ENCODE measurements at places on chromosomes 11 and 22.

- no peak for DNase-seq
These were observed 61.7 kb downstream of the CHRDL2 start for GRCh38 chr11:74669211-74670160.

- no peak for DNase-seq
These were observed 1018.9 kb downstream of the DLG2 start for GRCh38 chr11:84607975-84608836.

GRCh38 chr11:15580056-15580774 lies 465.5 kb downstream of the INSC start:
- no peak for DNase-seq

DNA sequence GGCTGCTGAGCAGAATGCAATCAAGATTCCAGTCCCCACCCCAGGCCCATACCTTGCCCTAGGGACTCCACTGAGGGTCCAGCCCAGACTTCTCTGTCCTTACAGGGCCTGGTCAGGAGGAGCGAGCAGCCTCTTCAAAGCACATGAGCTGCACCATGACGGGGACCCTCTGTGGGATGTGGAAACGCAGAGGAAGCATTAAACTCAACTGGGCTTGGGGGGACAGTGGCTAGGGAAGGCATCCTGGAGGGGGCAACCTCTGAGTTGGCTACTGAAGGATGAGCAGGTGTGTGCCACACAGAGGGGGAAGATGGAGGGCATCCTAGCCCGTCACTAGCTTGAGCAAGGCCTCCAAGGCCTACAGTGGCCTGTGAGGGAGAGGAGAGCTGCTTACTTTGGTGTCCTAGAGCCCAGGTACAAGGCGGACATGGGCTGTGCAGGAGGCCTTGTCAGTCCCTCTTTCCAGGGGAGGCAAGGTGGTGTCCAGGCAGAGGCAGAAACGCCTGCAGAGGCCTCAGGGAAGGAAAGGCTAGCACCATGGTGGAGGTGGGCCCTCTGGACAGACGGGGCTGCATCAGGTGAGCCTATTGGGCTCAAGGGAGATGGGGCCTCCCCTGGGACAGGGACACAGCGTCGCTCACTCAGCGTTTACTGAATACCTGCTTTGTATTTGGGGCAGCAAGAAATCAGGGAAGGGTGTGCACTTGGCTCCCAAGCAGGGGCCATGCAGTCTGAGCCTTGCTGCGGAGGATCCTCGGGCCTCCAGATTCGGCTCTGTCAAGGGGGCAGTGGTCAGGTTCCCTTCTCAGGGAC lies 14.3 kb downstream of the TTC38 start:
- no peak for DNase-seq

GRCh38 chr11:19512618-19513017 lies 200.0 kb upstream of the NAV2 start:
- no peak for DNase-seq

DNA sequence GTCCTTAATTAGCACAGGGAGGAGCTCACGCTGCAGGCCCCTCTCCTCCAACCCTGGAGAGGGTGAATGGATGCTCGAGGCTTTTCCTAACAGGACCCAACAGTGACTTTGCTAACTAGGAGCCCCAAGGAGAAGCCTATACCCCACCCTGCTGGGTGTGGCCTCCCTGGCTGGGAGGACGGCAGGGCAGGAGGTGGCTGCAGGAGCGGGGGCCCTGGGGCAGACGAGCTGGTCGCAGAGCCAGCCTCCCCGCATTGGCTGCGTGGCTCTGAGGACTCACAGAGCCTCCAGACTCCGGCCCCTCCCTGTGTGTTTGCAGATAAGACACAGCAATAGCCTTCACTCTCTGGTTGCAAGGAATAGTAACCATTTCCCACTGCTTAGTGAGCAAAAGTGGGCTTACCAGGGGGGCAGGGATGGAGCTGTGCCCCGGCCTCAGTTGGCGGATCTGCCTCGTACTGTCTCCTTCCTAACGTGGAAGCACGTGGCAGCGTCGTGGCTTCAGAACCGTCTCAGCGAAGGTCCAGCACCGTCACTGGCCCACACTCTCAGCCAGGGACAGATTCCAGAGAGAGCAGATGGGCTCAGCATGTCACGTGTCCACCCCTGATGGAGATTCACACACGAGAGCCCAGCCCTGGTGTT lies 1087.5 kb downstream of the BRD1 start:
- no peak for DNase-seq

DNA sequence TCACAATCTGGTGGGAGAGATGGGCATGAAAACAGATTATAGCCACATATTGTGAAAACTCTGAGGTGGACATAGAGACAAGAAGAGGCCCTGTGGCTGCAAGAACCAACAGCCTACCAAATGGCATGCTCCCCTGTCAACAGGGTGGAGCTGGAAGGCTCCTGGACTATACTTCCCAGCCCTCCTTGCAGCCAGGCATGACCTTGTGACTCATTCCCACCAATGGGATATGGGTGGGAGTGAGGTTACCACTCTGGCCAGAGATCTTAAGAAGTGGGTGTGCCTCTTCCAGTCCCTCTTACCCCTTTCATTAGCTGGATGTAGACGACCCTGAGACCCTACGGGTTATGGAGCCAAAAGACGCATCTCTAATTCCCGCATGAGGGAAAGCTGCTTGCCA lies 126.4 kb upstream of the ZBED5 start:
- DNase-seq = no peak

- DNase-seq = no peak
These were observed 401.0 kb downstream of the LARGE1 start for GRCh38 chr22:33519071-33519973.

DNA sequence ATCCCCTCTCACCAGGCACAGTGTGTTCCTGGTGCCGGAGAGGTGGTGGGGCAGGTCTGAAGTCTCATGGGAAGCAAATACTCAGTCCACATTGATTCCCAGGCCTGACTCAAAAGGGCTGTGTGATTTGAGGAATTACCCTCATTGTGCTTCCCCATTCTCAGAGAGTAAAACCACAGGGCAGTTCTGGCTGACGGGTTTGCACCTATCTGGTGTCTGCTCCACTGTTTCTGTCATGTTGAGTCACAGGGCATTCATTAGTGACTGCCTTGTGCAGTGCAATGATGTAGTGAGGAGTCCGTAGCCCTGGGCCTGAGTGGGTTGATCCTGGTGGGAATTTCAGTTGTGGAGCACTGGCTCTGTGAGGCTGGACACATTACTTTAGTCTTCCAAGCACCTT lies 85.2 kb upstream of the ARHGAP20 start:
- DNase-seq = no peak

Measured in caudate nucleus (tissue), 63 donors.